HT-29 (cell line): ENCODE measurements at places on chromosomes 4 and X.

- DNase-seq = no peak
These were observed 10.8 kb downstream of the CTAG1A start for GRCh38 chrX:154595559-154596249.

DNA sequence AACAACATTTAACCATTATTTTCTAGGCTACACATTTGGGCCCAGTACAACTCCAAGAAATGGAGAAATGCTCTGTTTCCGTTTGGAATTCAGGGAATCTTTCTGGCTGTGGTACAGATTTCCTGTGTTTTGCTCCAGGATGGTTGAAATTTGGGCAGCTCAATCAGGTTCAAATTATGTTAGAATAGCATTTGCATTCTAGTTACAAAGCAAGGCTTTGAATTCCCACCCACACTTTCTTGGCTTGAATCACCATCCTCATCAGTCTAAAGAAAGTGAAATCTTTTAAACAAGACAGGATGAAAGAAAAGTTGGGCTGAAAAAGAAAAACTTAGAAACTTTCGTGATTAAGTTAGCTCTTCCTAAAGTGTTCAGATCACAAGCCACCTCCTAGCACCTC is 98.1 kb upstream of the VCX3B start:
- no peak for DNase-seq

- peak; percentile 67 for DNase-seq
These were observed 23.5 kb upstream of the SYNPO2 start for GRCh38 chr4:118865091-118865708.

GRCh38 chrX:109270580-109271484 is 211.1 kb downstream of the GUCY2F start:
- peak; percentile 76 for DNase-seq

GRCh38 chr4:91935217-91935616 is 368.5 kb upstream of the GRID2 start:
- DNase-seq = peak; percentile 82

DNA sequence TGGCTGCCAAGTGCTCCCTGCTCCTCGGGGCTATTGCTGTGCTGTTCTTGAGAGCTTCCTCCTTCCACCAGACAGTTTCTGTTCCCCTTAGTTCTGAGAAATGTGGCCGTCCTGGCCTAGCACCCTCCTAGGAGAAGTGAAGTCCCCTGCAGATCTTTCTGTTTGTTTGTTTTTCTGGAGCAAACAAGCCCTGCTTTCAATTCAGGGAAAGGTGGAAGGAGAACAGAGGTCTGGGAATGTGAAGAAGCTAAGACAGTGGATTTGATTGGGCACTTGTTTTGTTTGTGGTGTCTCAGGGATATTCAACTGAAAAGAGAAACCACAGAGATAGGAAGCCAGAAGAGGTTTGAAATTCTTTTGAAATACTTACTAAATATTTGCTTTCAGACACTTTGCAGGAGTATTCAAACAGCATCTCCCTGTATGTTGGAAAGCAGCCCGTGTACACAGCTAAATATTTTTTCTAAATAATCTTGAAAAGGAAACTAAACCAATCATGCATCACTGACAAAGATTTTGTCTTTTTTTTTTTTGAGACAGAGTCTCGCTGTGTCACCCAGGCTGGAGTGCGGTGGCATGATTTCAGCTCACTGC is 36.5 kb upstream of the PPM1K start:
- DNase-seq = no peak

GRCh38 chr4:24507439-24507838 is 76.9 kb downstream of the DHX15 start:
- no peak for DNase-seq

DNA sequence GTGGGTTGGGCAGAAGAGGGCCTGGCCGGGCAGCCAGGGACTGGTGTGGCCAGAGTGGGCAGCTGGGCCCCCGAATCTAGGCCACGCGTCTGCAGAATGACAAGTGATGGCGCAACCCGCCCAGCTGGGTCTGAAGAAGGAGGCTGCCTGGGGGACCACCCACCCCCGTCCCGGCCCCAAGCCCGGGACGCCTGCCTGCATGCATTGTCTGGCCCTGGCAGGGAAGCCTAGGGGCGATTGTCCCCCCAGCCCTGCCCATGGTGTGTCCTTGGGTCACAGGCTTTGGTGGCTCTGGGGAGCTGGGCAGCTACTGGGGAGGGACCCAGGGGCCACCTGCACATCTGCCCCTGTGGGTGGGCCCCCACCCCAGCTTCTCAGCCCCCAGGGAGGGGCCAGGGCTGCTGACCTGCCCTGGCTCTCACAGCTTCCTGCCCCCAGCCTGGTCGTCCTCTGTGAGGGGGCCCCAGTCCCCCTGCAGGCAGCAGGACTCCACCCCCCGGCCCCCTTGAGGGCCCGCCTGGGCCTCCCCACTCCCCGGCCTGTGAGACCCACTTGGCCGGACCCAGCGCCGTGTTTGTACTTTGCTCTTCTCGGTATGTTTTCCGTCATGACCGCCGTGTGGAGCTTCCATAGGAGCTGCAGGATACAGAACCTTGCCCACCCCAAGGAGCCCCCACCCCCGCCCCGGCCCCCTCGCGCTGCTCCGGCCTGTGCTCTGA is 4.9 kb downstream of the FGFR3 start:
- DNase-seq = no peak

DNA sequence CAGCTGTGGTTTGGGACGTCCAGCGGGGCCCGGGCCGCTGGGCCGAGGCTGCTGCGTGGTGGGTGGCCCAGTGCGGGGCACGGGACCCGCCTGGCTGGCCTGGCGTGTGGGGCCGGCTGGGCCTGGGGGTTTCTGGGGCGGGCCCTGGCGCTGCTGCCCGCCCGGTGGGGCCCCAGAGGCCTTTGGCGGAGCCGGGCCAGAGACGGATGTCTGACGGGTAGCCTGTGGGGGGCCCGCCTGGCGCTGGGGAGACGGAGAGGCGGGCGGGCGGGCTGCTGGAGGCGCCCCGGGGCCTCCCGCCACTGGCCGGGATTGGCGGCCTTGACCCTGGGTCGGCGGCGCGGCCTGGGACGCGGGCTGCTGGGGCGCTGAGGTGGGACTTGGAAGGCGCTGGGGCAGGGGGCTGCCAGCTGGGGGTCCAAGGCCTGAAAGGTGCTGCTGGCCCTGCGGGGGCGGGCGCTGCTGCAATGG is 8.1 kb upstream of the TIMP1 start:
- DNase-seq = no peak

DNA sequence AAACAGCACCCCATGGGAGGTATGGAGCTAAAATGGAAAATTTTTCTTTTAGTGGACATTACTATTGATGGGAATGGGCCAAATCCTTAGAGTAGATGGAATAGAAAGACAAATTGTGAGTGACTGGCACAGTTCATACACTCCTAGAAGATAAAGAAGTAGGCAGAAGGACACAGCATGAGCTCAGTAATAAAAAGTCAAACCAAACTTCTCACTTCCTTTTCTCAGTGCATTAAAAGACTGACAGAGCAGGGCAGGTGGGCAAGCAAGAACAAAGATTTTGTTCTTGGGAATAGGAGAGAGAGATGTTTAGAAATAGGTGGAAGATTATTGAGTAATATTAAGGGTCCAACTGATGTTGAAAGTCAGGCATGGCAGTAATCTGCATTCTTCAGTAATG is 132.5 kb downstream of the ATP10D start:
- no peak for DNase-seq

DNA sequence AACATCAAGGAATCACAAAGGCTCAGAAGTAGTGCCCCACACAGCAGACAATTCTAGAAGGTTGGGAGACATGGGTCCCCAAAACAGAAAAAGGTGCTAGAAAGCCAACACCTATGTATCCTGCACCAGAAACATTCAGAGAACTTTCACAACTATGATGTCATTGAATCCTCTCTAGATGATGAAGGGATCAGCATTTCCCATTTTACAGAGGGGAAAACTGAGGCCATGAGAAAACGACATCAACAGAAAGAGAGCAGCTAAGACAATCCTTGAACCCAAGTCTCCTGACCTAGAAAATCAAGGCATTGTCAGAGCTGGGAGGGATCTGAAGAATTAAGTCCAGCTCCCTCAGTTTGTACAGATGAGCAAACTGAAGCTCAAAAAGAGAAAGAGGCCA is 3.3 kb downstream of the KCND1 start:
- DNase-seq = no peak

DNA sequence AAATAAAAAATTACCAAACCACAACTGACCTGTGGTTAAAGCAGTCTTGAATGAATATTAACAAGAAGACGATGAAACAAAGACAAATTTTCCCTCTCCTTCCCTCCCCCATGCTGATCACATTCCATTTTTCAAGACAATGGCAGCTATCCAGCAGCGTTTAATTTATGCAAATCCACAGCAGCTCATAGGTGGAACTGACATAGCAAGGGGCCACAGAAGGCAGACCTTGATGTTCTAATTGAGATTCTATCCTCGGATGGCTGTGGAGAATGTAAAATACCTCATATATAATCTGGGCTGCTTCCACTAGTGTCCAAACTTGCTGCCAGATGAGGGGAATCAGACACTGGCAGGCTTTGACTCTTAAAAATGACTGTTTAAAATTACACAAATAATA is 211.5 kb downstream of the CHRDL1 start:
- no peak for DNase-seq

- DNase-seq = peak; percentile 57
These were observed 35.4 kb downstream of the CEP44 start for GRCh38 chr4:174318829-174319764.

DNA sequence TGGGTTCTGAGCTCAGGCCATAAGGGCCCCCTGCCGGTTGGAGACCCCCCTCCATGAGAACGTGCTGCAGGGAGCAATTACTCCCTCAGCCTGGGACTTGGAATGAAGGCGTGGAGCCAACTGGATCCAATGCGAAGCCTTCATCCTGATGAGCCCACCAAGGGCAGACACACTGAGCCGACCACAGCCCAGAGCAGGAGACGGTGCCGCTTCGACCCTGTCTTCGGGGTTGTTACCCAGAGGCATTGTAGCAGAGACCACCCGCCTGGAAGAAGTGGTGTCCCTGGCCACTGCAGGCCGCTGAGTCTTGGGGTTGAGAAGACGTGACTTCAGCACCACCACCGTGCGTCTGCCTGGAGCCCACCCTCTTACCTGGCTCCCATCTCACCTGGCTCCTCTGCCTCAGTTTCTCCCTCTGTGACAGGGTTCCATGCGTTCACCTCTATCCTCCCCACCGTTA is 7.0 kb upstream of the NKX1-1 start:
- DNase-seq = no peak

GRCh38 chr4:186930024-186930423 is 206.4 kb upstream of the FAT1 start:
- no peak for DNase-seq

- peak; percentile 52 for DNase-seq
These were observed 54.2 kb downstream of the TMA16 start for GRCh38 chr4:163548481-163549243.

GRCh38 chr4:5801696-5802095 is 90.7 kb downstream of the EVC start:
- no peak for DNase-seq

GRCh38 chr4:32477518-32477917 is 1757.3 kb downstream of the PCDH7 start:
- no peak for DNase-seq

- no peak for DNase-seq
These were observed 269.2 kb downstream of the CBLL2 start for GRCh38 chrX:22541926-22542325.

DNA sequence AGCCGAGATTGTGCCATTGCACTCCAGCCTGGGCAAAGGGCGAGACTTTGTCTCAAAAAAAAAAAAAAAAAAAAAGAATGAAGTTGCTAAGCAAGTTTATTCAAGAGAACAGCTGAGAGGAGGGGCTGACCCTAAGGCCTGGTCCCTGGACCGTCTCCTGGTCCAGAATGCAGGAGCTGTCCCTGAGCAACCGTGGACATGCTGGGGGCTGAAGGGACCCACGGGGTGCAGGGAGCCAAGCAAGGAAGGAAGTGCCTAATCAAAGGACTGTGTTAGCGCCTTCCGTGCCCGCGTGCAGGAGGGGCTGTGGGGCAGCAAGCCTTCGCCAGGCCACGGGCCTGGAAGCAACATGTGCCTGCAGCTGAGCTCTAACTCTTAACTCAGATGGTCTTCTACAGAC is 39.1 kb upstream of the CDKN2AIP start:
- no peak for DNase-seq

DNA sequence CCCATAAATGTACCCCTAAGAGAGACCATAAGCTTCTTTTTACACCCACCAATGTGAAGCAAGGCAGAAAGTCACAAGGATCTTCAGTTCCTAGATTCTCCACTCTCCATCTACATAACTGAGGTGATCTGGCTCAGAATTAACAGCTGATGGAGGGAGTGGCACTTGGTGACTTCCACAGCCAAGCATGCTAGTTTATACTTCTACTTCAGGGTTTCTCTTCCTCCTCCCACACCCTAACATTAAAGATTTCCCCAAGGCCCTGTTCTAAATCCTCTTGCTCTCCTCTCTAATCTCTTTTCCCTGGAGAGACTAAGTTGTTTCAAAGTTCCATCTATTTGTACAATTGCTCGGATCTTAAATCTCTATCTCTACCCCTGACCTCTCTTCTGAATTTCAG is 81.1 kb downstream of the MBNL3 start:
- DNase-seq = no peak

GRCh38 chr4:55864577-55865223 is 11.3 kb downstream of the EXOC1 start:
- DNase-seq = no peak

GRCh38 chr4:106208481-106209460 is 107.2 kb downstream of the TBCK start:
- no peak for DNase-seq

GRCh38 chr4:55409468-55410171 is 13.9 kb downstream of the TMEM165 start:
- DNase-seq = no peak

DNA sequence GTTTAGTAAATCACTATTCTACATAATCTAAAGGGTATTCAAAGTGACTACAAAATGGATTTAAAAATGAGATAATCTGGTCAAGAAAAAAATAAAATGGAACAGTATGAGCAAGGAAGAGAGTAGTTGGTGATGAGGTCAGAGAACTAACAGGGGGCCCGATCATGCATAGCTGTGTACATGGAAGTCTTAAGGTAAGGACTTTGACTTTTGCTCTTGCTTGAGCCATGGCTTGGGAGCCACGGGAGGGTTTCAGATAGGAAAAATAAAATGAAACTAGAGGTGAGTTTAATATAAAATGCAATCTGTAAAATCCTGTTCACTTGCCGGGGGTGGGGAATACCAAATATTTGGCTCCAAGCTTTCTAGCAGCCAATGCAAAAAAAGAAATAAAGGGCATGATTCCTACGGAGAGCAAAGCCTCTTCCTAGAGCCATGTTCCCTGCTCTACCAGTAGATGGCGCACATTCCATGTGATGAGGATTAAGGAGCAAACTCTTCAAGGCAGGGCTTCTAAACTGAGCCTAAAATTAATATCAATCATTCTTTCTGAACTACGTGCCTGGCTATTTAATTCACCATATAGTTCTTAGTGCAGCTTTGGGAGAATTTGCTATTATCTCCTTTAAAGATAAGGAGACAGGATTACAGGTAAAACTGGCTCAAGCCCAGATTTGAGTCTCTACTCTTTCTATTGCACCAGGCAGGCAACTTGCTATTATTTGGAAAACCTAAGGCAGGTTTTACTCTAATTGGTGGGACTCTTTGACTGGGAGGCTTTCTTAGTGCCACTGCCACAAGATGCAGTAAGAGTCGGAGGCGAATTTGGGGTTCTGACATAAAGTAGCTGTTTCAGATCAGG is 6.8 kb upstream of the CLCN5 start:
- peak; percentile 70 for DNase-seq

GRCh38 chrX:134631426-134632346 is 26.6 kb downstream of the PLAC1 start:
- DNase-seq = no peak

- DNase-seq = no peak
These were observed 62.2 kb downstream of the PPP1R2C start for GRCh38 chrX:42715701-42716262.

GRCh38 chrX:38760883-38761282 is 40.4 kb upstream of the MID1IP1 start:
- no peak for DNase-seq

- DNase-seq = no peak
These were observed 7.1 kb downstream of the GPRIN3 start for GRCh38 chr4:89300499-89300898.
